ENCODE measurements at places on chromosomes 11 and 22. TPM values are rescaled to one million over a fixed set of nuclear protein-coding genes. Genes with fewer than 3 reads are reported as not detected.

Gene RASD2
- 26.7 TPM for total RNA-seq

Gene CDCA5
- total RNA-seq, result 92.9 TPM

Gene SCGB1D1
- not detected for total RNA-seq

Gene SHANK2
- total RNA-seq, result 1.7 TPM

Gene CCDC116
- total RNA-seq, result not detected

Gene RASSF10
- not detected for total RNA-seq

Gene TRPM5
- 0.08 TPM for total RNA-seq

Gene GGTLC3
- not detected for total RNA-seq

Gene MS4A6A
- total RNA-seq, result not detected

Gene OR52I1
- not detected for total RNA-seq

Gene F2
- total RNA-seq, result 0.64 TPM

Gene KRTAP5-5
- total RNA-seq, result not detected

Gene PDE2A
- 0.74 TPM for total RNA-seq

Gene OR4A15
- total RNA-seq, result not detected

Gene CWC15
- total RNA-seq, result 58.9 TPM

Gene OR8D4
- total RNA-seq, result not detected

Gene MUC5B
- total RNA-seq, result 1.2 TPM

Gene CADM1
- 3.9 TPM for total RNA-seq

Gene WBP2NL
- 0.44 TPM for total RNA-seq

Gene RASL10A
- total RNA-seq, result 2.6 TPM

Gene TMEM121B
- total RNA-seq, result 0.44 TPM

Gene CENPM
- total RNA-seq, result 39.8 TPM
